Muscle of leg (tissue), 16 donors: ENCODE measurements at places on chromosomes 2 and 18. TPM values are rescaled to one million over a fixed set of nuclear protein-coding genes. Genes with fewer than 3 reads are reported as not detected.

DNA sequence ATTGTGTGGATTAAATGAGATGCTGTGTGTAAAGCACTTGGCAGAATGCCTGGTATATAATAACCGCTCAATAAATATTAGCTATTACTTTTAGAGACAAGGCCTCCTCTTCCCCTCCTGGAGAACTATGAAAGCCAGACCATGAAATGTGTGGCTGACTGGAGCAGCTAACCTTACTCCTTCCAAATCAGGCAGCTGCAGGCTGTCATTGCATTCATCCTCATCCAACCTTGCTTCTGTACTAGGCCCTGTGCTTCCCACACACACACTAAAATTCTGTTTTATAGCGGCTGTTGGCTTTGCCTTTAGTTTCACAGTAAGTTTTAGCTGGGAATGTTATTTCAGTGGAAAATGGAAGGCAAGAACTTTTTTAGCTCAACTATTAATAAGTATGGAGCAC lies 10.2 kb upstream of the SP9 start:
- DNase-seq, result peak; percentile 33

- DNase-seq, result peak; percentile 86
These were observed 5.3 kb downstream of the COL3A1 start for GRCh38 chr2:188979187-188980114.

- peak; percentile 49 for DNase-seq
These were observed 1.1 kb downstream of the GREB1 start for GRCh38 chr2:11534746-11535484.

HOXD1 gene
- total RNA-seq, result 0.71 TPM

CCDC85A gene
- 5.5 TPM for total RNA-seq

DNA sequence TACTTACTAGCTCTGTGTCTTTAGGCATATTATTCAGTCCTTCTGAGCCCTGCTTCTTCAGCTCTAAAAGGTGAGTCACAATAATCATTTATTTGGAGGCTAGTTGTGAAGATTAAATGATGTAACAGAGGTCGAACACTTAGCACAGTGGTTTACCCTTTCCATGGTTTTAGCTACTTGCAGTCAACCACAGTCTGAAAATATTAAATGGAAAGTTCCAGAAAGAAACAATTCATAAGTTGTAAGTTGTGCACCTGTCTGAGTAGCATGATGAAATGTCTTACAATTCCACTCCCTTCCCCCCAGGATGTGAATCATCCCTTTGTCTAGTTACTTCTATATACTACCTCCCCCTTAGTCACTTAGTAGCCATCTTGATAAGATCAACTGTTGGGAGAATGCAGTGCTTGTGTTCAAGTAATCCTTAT lies 217.6 kb upstream of the THUMPD2 start:
- DNase-seq, result no peak
